ENCODE measurements at places on chromosomes 12 and 14.

GRCh38 chr14:102215071-102215470, 75.4 kb downstream of the WDR20 start:
- no peak for DNase-seq

- no peak for DNase-seq
These were observed 38.8 kb upstream of the EML1 start for GRCh38 chr14:99754141-99755067.

- no peak for DNase-seq
These were observed 124.0 kb upstream of the CPM start for GRCh38 chr12:69056743-69057515.

DNA sequence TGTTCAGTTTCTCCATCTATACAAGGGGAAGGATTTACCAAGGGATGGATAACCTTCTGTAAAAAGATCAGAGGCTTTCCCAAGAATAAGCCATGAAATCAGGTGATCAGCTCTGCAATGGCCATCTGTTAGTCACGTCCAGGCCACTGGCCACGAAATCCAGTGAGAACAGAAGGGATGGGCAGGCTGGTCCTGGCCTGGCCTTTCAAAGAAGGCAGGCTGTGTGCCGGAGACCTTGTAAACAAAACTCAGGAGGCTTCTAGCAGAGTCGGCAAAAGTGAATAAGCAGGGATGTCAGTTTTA, 68.5 kb downstream of the RNF34 start:
- peak; percentile 44 for DNase-seq

DNA sequence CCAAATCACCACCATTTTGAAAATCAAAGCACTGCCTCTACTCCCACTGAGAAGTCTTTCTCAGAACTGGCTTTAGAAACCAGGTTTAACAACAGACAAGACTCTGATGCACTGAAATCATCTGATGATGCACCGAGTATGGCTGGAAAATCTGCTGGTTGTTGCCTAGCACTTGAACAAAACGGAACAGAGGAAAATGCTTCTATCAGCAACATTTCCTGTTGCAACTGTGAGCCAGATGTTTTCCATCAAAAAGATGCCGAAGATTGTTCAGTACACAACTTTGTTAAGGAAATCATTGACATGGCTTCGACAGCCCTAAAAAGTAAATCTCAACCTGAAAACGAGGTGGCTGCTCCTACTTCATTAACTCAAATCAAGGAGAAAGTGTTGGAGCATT, 115.0 kb upstream of the NPAS3 start:
- DNase-seq: no peak

DNA sequence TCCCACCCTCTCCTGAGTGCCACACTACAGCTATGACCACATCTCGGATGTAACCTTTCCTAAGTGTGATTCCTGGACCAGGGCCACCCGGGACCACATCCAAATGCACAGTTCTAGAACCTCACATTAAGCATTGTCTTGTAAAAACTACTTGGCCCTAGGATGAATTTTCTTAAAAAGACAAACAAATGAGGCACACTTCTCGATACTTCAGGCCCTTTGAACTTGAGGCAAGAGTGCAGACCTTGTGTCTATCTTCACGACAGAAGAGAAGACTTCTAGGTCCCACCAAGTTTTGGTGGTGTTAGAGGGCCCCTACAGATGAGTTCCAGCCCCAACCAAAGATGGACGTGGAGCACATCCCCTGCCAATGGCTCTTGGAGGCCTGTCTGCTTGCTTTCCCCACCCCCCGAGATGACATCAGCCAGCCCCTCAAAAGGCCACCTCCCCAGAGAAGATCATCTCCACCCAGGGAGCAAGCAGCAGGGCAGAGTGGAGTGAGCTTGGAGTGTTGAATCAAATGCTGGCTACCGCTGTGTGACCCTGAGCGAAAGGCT, 9.3 kb downstream of the ISCU start:
- no peak for DNase-seq

DNA sequence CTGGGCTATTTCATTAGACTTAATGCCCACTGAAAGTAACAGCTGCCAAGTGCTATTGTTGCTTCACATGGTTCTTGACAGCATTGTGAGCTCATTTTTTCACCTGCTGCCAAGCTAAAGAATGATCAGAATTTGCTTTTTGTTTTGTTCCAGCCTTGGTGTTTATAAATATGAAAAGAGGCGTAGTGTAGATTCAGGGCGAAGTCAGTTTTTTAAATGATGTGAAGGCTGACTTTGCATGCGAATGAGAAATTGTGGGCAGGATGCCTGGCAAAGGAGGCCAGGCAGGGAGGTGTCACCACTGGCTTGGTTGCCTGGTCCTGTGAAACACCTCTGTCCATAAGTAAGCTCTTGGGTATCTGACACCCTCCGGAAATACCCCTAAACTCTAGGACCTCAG, 93.3 kb upstream of the NAP1L1 start:
- DNase-seq: no peak

GRCh38 chr14:77458249-77458950, 507 bp downstream of the AHSA1 start:
- DNase-seq: no peak

DNA sequence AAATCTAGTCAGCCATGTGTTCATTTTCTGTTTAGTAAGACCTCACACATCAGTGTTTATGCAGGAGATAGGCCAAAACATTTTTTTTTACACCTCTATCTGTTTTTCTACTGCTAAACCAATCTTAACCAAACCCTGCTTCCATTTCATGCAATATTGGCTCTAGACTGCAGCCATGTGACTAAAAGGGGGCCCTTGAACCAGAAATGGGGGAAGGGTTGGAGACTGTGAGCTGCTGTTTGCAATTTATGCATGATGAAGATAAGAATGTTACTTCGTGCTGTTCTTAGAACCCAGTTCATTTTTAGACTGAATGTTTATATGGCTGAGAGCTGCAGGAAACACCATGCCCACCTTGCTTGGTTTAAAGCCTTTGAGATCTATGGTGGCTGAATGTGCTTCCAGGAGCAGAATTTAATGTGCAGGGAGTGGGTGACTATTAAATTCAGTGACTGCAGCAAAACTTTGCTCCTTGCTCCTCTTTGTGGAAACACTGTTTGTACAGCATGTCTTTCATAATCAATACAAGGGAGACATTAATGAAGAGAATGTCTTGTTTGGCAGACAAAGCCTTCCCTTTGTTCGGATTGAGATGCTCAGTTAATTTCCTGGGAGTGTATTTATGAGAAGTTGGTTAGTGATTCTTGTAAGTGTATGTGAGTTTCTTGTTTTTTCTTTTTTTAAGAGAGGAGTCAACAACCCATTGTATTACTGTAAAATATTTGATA, 53.6 kb downstream of the CHST11 start:
- no peak for DNase-seq

DNA sequence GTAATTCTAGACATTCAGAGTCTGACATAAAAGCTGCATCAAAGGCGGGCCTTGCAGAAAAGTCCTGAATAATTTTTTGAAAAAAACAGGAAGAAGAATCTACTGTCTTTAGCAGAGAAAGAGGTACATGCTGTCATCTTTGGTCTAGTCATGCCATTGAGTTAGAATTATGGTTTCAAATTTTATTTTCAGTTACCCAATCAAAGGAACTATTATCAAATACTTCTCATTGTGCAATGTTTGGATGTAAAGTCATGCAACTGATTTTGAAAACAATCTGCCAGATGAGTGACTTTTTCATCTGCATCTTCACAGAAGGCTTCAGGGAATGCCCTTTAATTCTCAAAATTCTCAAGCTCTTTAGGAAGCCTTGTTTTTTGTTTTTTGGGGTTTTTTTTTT, 803.5 kb downstream of the FLRT2 start:
- no peak for DNase-seq

GRCh38 chr12:82407481-82407880, 49.2 kb downstream of the METTL25 start:
- DNase-seq: no peak

GRCh38 chr12:117098361-117099217, 627 bp downstream of the TESC start:
- DNase-seq: no peak

DNA sequence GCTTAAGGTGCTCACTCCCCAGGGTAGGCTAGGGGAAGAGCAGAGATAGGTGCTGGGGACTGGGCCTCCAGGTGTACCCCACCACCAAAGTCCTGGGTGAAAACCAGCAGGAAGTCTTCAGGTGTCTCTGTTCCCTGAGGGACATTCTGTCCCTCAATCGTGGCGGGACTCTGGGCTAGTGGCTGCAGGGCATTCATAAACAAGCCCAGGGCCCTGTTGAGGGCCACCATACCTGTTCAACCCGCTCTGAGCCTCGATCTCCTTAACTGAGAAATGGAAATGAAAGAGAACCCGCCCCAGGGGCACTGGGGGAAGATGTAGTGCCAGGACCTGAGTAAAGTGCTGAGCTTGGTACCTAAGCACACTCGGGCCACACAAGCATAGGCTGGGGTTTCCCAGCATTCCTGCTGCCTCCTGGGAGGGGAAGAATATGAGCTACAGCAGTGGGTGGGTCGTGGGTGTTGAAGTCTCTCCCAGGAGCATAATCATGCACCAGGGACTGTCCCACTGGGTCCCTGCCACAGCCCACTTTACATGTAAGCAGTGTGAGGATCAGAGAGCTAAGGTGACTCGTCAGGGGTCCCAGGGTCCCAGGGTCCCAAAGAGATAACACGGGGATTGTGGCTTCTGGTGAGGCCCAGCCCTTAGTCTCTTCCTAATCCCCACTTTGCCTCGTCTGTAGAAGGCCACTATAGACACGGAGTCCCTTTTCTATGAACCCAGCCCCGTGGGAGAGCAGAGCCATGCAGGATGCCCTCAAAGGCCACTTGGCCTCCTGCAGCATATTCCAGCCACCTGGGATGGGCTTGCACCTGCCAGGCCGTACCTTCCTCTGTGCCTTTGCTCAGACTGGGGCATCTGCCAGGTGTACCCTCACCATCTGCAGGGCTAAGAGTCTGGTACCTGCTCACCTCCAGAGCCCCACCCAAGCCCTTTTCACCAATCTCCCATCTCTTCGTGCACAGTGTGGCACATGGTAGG, 14.4 kb downstream of the FAM222A start:
- no peak for DNase-seq

DNA sequence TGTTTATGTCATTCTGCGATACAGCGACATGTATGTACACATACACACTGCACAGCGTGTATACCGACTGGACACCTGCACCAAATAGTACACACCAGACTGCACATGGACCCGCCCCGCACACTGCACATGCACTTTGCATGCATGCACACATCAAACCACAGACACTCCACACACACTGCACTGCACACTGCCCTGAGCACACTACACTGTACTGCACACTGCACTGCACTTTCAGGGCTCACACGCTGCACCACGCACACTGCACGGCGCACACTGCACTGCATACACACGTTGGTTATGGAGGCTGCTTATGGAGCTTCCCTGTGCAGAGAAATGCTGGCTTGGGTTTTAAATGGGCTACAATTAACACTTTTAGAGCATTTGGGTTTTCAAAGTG, 1.6 kb downstream of the PAPLN start:
- no peak for DNase-seq

- DNase-seq: no peak
These were observed 123.0 kb downstream of the SCARB1 start for GRCh38 chr12:124740691-124741137.

GRCh38 chr12:2860170-2860569, 3.3 kb upstream of the TEX52 start:
- no peak for DNase-seq

DNA sequence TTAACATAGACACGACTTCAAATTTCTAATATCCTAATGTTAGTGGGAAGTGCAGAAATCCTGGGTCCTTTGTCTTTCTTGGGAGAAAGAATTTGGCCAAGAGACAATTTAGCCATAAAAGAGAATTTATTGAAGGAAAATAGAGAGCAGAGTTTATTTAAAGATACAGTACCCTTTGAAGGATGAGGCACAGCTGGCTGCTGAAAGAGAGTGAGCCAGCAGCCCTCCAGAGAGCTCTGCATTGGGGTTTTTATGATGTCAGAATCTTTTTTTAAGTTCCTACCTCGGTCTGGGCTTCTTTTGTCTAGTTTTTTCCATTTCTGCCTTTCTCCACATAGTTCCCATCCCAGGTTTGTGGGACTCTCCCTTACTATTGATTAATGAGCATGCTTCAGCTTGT, 37.5 kb downstream of the CCER1 start:
- no peak for DNase-seq

DNA sequence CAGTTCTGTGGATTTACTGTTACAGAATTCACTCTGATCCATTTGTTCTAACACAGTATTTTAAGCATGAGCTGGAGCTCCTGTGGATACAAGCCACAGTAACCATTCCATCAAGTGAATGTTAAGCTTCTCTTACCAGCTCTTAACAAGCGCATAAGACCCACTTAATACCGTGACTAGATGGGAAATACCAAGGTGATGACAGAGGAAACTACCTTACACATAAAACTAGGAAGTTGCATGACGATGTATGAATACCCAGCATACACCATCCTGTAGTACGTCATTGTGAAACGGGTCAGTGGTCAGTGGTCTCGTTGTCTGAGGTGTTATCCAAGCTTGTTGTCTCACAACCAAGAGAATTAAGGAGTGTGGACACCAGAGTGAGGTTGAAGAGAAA, 2.0 kb upstream of the GALC start:
- no peak for DNase-seq

DNA sequence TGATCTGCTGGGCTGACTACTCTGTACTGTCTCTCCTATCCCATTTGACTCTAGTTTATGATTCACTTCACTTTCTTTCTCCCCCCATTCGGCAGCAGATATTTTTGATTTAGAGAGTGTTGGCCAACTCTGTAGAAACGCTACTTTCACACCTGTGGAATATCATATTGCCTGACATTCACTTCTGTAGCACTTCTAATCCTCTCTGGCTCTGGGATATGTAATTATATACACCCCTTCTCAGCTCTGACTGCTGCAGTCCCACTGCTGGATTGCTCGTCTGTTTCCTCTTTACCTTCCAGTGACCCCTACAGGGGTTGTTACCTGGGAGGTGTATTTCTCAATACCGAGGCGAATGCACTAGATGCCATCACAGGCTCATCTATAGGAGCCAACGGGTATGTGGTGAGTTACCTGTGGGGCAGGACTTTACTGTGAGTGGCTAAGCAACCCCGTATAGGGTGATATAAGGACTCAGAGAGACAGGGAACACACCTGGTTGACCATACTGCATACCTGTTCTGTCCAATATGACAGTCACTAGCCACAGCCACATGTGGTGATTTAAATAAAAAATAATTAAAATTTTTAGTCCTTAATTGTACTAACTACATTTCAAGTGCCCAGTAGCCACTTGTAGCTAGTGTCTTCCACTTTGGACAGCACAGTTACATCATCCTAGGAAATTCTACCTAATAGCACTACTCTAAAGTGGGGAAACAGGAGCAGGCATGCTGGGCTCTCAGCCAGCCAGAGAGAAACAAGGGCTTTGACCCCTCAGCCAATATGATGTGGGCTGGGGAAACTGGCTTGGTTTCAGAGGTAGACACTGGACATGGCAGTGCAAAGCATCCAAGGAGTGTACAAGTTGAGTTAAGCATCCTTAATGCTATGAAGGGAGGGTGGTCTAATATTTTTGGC, 95.0 kb downstream of the C12orf75 start:
- no peak for DNase-seq

- no peak for DNase-seq
These were observed 747 bp downstream of the IRF2BPL start for GRCh38 chr14:77027538-77028383.

GRCh38 chr12:16187660-16188059, 89.8 kb downstream of the SLC15A5 start:
- DNase-seq: no peak

GRCh38 chr12:130952171-130952954, 1.3 kb upstream of the ADGRD1 start:
- DNase-seq: no peak
